Epithelial cell of proximal tubule (primary cell): ENCODE measurements at places on chromosomes 2 and 18. TPM values are rescaled to one million over a fixed set of nuclear protein-coding genes. Genes with fewer than 3 reads are reported as not detected.

The CDKL4 gene
- total RNA-seq: 0.22 and 0.23 TPM in 2 replicates

The OR6B2 gene
- not detected in 2 replicates for total RNA-seq

The PAIP2B gene
- 0.87 and 1.4 TPM in 2 replicates for total RNA-seq

The VWA3B gene
- total RNA-seq: not detected in 2 replicates

The ANKRD23 gene
- total RNA-seq: 0.22 and 1.1 TPM in 2 replicates

The NEURL3 gene
- total RNA-seq: 1.0 and 8.6 TPM in 2 replicates

GRCh38 chr2:227671170-227671905 is 4.7 kb downstream of the SCYGR5 start:
- no peak for DNase-seq

- peak; percentile 69 for DNase-seq
These were observed 28.2 kb upstream of the YWHAQ start for GRCh38 chr2:9658972-9659371.

DNA sequence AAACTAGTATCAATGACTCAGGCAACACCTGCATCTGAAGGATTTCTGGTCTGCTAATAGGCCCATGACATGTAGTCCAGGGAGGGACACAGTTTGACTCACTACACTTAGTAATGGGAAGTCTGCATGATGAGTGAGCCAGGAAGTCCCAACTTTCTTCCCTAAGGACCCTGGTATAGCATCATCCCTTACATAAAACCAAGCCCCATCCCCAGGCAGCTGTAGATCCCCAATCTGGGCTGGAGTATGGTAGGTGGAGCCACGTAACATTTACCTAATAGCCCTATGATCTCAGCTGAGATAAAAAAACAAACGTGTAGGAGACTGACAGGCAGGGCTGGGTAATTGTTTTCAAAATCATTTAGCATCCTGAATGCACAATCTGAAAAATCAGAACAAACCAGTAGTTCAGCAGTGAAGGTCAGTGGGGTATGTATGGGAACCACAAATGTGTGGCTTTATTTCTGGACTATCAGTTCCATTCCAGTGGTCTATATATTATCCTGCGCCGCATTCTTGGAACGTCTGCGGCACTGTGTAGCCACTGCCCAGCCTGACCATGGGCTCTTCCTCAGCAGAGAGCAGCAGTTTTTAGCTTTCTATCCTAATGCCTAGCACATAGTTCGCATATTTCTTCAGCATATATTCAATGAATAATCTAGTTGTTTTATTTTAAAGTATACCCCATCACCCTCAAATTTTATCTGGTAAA is 33.5 kb downstream of the EPB41L3 start:
- DNase-seq: peak; percentile 18

DNA sequence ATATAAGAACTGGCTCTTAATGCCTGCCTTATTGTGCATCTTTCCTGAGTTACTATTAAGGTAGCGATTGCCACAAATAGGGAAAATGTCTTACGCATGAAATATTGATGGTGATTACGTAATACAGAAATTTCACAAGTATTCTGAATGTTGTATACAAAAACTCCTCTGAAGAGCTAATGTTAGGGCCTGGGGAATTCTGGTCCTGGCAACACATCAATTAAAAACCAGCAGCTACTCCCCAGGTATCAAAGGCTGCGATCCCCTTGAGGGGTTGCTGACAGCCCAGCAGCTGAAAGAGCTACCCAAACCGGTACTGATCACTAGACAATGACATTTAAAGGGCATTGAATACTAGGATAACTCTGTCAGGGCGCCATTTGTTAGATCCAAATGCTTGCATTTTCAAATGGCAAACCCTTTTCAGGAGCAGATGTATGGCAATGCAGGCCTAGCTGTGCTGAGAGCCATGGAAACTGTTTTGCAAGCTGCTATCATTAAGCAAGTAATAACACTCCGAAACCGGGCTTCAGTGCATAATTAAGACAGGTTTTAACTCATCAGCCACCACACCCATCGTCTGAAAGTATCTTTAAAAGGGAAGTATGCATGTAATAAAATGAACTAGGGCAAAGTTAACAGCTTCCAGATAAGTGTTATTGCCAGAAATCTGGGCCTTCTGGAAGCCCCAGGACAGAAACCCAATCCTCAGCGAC is 78.4 kb downstream of the CLHC1 start:
- DNase-seq: no peak

- no peak for DNase-seq
These were observed 71.2 kb downstream of the ACVR2A start for GRCh38 chr2:147916067-147916466.

- DNase-seq: no peak
These were observed 124.1 kb downstream of the LNPK start for GRCh38 chr2:175877845-175878544.

GRCh38 chr2:165472922-165473321 is 3.4 kb downstream of the CSRNP3 start:
- DNase-seq: no peak

DNA sequence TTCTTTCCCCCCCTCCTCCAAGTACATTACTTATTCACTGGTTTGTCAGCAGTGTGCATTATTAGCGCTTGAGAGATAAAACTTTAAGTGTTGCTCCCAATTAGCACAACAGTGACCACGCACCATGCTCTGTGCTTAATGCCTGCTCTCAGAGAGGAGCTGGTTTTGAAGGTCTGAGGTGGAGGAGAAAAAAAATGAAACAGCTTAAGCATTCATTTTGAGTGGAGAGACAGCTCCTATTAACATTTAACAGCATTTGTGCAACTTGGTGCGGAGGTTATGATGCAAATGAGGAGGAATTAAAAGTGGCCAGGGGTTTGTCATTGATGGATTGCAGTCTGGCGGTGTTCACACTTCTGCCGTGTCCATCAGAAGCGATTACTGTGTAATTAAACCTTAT is 141.8 kb downstream of the FIGN start:
- DNase-seq: no peak

DNA sequence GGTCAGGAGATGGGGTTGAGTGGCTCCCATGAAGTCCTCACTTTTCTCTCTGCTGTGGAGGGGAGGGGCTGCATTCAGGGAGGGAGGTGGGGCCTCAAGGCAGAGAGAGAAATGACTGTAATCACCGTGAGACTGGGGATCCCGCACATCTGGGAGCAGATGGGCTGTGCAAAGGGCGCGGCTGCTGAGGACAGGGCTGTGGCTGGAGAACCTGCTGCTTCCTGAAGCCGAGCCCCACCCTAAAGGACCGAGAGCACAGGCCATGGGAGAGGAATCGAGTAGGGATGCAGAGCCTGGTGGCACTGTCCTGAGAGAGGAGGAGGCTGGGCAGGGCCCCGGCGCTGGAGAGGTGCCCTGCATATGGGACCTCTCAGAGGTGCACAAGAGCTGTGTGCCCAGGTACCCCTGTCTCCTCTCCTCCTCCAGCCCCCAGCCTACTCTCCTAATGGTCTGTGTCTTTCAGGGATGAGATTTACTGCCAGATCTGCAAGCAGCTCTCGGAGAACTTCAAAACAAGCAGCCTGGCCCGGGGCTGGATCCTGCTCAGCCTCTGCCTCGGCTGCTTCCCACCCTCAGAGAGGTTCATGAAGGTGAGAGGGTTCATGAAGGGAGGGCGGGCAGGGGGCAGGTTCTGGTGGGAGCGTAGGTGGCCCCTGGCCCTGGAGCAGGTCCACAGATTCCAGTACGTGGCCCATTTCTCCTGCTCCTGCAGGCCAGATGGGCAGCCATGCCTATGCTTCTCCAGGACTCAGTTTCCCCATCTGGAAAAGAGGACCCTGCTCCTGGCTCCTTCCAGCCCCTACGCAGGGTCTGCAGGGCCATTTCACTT is 25.9 kb upstream of the GPR17 start:
- DNase-seq: no peak

DNA sequence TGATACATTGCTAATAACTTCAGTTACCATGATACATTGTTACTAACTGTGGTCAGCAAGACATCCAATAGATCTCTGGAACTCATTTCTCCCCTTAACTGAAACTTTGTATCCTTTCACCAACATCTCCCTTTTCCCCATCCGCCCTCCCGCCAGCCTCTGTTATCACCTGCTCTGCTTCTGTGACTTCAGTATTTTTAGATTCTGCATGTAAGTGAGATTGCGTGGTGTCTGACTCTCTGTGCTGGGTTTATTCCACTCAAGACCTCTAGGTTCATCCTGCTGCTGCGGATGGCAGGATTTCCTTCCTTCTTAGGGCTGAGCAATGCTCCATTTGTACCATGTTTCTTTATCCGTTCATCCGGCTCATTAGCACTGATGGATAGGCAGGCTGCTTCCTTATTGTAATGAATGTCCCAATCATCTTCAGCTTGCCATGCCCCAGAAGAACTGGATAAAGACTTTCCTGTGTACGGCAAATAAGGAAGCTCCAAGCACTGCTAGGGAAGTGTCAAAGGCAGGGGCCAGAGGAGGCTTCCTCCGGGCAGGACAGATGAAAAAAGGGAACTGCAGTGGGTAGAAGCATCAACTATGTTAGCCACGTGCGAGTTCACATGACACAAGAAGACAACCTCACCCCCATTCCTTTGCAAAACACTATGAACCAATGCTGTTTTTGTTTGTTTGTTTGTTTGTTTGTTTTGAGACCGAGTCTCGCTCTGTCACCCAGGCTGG is 113.4 kb downstream of the EIPR1 start:
- no peak for DNase-seq

GRCh38 chr2:11540996-11541692 is 7.3 kb downstream of the GREB1 start:
- DNase-seq: no peak

DNA sequence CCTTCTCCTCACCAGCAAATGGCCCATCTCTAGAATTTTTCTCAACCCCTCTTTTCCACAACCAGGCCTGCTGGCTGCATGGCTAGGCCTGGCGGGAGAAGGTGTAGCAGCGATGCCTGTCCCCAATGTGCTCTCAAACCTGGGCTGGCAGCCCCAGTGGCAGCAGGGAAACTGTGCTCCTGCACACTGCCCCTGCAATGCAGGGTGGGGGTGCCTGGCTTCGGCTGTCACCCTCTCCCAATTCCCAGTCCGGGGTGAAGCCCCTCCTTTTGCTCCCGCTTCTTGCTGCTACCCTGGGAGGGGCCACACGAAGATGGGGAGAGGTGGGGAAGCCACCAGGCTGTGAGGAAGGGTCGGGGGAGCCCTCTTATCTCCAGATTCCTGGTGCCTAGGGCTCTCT is 36.1 kb upstream of the OTOF start:
- DNase-seq: no peak

- DNase-seq: no peak
These were observed 53.7 kb downstream of the SGPP2 start for GRCh38 chr2:222477962-222478608.

GRCh38 chr18:44635546-44635945 is 45.1 kb upstream of the SETBP1 start:
- no peak for DNase-seq

DNA sequence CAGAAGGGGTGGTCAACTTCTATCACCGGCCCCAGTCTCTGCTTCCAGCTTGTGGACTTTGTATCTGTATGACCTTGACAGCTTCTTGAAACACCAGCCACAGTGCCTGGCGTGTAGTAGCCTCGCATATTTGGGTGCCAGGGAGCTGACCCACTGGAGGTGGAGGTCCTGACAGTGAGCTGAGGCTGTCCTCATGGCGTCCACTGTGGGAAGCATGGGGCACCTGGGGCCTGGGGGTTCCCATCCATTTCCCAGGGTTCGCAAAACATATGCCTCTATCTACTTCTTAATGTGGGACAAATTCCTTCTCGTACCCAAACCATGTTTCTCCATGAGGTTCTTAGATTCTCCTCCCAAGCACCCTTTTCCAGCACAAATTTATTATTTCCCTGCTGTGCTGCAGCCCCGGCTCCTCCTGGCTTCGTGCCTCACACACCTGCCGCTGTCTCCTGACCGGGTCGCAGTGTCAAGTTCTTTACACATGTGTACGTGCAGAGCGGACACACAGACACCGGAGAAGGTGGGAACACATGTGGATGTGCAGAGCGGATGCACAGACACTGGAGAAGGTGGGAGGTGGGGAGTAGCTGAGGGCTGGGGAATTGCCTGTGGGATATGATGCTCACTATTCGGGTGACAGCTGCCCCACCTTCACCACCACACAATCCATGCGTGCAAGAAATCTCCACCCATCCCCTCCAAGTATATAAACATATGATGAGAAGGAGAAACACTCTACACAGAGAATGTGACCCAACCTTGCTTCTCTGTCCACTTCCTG is 23.4 kb downstream of the TMEM18 start:
- no peak for DNase-seq

DNA sequence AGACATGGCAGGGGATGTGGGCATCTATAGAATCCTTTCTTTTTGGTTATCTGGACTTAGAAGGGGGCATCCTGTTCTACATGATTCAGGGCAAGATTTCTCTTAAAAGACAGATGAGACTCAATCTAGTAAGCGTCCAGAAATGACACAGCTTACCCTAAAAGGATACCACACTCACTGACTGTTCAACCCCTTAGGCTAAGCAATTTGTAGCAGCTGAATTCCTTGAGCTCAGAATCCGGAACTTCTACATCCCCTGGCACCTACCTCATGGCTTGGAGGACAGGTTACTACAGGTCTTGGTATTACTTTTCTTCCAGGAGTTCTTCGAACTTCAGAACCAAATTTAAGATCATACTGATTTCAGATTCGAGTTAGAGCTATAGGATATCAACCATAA is 138.4 kb downstream of the LAMA3 start:
- peak; percentile 96 for DNase-seq

DNA sequence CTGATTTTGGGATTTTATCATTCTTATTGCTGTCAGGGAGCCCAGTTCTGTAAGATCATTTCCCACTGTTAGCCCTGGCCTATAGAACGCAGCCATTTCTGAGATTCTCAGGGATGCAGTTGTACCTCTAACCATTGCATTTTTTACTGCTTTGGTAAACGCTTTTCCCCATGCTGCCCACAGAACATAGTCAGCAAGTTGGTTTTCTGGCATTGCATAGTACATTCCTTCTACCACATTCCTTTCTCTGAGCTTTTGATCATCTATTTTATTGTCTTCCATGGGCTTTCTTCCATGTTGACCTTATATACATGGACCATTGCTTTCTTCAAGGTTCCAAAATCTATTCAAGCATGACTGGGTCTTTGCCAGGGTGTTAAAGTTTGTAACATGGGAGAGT is 86.8 kb upstream of the ST6GAL2 start:
- DNase-seq: no peak

- no peak for DNase-seq
These were observed 866.6 kb downstream of the CPS1 start for GRCh38 chr2:211423018-211423417.

DNA sequence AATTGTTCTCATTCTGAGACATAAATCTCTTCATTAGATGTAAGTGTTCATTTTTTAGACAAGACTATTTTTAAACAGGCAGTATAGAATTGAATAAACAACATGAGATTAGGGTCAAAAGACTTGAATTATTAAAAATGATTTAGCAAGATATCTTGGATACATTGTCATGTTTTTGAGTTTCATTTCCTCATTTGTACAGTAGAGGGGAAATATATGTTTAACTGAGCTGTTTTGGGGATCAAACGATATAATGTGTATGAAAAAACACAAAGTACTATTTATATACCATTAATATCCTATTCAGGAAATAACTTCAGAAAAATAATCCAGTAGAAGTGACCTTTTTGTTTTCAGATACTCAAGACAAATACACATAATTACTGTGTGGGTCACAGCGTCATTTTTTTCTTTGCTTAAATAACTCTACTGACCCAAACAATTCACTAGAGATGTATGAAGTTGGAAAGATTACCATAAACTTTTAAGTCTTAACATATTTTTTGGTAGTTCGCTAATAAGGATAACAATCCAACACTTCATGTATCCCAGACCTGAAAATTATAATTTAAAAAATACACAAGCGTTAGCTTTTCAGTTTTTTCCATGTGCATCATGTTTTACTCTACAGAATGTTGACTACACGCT is 896 bp upstream of the ASXL3 start:
- DNase-seq: no peak

- no peak for DNase-seq
These were observed 51.1 kb downstream of the NABP1 start for GRCh38 chr2:191728750-191729624.

- DNase-seq: no peak
These were observed 10.9 kb upstream of the DLX2 start for GRCh38 chr2:172113617-172114016.
